ENCODE measurements at places on chromosomes 12 and 14. TPM values are rescaled to one million over a fixed set of nuclear protein-coding genes. Genes with fewer than 3 reads are reported as not detected.

GRCh38 chr14:54836231-54836630 lies 66.4 kb downstream of the GCH1 start:
- DNase-seq, result no peak

The KCNH5 gene
- total RNA-seq, result not detected

DNA sequence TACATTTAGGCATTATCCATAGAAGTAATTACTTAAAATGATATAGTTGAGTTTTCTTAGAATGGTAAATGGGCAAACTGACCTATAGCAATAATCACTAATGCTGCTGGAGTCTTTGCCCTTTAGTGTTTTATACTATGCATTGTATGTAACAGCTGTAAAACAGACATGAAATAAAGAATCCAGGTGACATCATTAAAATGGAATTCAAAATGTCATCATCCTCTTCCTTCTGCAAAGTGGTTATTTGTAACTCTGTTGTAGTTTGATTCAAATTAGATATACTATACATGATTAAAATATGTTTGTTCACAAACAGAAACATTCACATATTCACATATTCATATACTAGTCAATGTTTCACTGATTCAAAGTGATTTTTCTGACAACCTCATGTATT lies 598.8 kb downstream of the SLC16A7 start:
- DNase-seq, result no peak

- no peak for DNase-seq
Observed at GRCh38 chr12:3119756-3120601, 42.8 kb downstream of the TSPAN9 start.

DNA sequence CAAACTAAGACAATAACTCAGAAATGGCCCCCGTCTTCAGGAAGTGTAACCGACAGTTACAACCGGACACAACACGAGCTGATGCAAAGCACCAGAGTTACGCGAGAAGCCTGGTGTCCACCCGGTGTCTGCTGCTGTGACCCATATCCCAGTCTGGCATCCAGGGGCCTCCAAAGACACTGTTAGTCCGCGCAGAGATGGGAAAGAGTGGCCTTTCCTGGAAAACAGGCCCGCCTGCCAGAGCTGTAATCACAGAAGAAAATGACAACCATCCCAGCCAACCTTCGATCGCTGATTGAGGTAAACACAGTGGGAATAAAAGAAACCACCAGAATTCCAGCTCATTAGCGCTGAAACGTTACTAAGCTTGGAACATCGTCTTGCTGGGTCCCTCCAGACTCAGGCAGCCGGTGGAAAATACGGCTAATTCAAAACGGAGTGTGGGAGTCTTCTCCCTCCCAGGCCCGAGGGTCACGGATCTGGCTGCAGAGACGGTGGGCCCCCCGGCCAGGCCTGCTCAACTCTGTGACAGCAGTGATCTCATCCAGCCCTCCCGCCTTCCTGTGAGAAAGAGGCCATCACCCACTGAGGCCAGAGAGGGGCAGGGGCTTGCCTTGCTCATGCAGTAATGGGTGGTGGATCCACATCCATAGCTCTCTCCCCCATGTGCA lies 273.9 kb upstream of the RTL1 start:
- no peak for DNase-seq

DNA sequence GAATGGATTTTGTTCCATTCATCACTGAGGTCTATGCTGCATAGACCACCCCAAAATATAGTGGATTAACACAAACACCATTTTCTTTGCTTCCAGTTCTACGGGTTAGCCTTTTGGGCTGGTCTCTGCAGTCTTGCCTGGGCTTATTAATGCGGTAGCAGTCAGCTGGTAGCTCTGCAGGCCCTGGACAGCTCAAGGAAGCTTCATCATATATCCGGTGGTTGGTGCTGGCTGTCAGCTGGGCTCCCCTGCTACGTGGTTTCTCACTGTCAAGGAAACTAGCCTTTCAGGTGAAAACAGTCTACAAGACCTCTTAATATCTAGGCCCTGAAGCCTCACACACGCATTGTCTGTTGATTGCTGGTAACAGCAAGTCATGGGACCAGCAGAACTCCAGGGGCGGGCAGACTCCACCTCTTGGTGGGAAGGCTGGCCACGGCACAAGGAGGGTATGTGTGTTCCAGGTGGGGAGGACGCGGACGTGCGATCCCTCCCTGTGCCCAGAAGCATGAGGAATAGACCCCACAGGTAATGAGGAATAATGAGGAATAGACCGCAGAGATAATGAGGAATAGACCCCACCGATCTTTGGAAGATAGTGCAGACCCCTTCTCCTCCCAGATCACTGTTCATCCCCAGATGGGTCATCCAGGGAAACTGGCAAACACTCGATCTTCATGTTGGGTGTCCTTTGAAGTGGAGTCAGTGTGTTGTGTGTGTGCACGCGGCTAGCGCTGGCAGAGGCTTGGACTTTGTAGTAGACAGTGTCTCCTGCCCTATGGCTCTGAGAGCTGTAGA lies 13.3 kb downstream of the TSPAN9 start:
- DNase-seq, result no peak

- DNase-seq, result no peak
Observed at GRCh38 chr12:62694632-62695031, 228.0 kb downstream of the MON2 start.

DNA sequence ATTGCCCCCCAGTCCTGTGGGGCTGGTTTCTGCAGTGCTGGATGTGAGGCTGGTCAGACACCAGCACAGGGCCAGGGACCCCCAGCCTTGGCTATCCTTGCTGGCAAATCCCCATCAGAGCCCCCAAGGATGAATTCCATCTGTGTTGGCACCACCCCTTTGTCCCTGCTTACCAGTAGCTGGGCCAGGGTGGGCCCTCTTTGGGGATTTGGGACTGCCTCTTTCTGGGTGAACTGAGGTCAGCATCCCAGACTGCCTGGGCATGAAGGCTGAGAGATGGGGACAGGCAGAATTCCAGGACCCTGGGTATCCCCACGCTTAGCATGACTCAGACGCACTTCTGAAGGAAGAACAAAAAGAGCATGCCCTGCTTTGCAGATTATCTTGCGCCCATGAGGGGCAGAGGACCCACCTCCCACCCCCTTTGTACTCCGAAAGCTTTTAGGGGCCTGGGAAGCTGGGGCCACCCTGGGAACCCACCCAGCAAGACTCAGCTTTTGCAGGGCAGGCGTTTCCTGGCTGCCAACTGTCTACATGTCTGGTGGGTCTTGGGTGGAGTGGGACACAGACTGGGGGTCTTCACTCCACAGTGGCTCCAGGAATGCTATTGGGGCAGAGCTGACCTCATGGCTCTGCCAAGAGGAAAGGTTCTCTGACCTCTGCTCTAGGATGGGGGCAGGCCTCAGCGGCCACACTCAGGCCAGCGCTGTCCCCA lies 26.8 kb downstream of the RFLNA start:
- DNase-seq, result no peak

The GOLGA3 gene
- total RNA-seq, result 89.6 TPM

GRCh38 chr12:47850153-47851084 lies 30.7 kb upstream of the HDAC7 start:
- no peak for DNase-seq

The FIGNL2 gene
- 0.34 TPM for total RNA-seq

DNA sequence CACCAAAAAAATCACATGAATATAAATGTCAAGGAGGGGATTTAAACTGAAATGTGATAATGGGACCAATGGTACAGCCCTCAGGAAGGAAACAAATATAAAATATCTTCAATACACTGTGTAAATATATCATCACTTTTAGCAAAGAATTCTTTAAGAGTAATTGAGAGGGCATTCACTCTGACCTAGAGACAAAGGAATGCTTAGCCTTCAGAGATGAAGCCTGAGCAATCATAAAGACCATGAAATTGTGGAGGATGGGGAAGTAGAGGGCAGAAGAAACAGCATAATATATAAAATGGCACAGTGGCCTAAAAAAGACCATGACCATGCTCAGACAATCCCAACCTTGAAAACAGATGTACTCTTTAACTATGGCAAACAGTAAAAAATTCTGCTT lies 20.4 kb downstream of the YAF2 start:
- DNase-seq, result no peak

- DNase-seq, result no peak
Observed at GRCh38 chr14:93902619-93903307, 24.4 kb upstream of the FAM181A start.

GRCh38 chr12:8475508-8476203 lies 19.9 kb downstream of the CLEC6A start:
- DNase-seq, result no peak

DNA sequence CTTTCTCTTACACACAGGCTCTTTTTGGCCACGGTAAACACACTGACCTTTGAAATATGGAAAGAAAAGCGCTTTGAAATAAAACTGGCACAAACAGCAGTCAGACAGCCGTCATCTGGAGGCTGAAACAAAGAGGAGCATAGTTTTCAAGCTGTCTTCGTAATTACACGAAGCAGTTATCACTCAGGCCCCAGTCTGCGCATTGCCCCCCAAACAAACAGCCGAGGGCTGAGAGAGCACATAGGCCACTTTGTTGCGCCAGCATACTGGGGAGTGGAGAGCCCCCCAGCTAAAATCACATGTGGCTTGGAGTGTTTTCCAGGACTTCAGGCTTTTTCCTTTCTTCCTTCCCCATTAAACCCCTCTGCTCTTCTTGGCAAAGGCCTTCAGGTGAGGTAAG lies 142.9 kb upstream of the BTG1 start:
- DNase-seq, result no peak

DNA sequence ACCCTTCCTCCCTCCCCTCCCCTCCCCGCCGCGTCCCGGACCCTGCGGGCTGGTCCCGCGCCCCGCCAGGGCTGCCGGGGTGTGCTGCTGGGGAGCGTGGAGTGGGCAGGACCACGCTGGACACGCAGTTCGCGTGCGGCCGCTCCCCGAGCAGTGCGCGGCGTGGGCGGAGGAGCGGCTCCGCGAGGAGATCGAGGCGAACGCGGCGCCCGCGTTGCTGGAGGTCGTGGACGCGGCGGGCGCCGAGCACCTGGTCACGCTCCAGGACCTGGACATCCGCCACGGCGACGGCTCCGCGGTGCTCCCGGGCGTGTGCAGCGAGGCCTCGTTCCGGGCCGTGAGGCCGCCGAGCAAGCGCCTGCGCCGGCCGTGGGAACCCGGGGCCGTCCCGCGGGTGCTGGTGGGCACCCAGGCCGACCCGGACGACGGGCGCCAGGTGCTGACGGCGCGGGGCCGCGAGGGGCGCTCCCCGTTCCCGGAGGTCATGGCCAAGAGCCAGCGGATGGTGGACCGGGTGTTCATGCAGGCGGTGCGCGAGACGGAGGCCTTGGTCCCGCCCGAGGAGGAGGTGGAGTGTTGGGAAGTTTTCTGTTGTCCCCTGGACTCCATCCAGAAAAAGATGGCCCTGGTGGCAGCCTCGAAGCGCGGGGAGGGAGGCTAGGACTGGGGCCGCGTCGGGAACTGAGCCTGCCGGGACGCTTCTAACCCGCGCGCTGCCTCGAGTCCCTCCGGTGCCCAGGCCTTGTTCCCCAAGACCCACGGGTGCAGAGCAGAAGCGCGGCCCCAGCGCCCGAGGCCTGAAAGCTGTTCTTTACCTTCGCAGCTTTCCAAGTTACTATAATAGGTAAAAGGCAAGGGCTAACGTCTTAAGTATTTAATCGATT lies 54.7 kb upstream of the EIF5 start:
- no peak for DNase-seq

The KCNC2 gene
- total RNA-seq, result 0.44 TPM

DNA sequence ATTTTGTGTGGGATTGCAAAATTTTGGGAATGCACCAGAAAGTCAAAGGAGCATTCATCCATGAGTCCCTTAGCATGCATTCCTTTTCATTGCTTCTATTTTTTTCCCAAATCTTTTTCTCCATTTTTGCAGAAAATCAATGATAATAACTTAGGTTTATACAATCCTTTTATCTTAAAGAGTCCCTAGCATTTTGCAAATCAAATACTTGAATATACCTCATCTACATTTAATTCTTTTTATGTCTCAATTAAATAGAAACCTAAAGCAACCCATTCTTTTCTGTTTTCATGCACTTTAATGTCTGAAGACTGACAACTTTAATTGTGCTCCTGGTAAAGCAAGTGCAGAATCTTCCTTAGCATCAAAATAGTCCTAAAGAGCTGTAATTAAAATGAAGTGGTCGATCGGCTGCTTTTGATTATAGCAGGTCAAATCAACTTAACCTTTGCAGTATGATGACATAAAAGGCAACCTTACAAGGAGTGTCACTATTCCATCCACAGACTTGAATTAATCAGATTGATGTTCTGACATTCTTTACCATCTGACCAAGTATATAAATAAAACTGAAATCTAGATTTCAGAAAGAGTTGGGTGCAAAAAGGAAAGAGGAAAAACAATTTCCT lies 168.4 kb downstream of the ALG10B start:
- DNase-seq, result no peak

The TTC6 gene
- total RNA-seq, result 4.8 TPM

- no peak for DNase-seq
Observed at GRCh38 chr12:21308785-21309184, 25.9 kb downstream of the SLCO1A2 start.

DNA sequence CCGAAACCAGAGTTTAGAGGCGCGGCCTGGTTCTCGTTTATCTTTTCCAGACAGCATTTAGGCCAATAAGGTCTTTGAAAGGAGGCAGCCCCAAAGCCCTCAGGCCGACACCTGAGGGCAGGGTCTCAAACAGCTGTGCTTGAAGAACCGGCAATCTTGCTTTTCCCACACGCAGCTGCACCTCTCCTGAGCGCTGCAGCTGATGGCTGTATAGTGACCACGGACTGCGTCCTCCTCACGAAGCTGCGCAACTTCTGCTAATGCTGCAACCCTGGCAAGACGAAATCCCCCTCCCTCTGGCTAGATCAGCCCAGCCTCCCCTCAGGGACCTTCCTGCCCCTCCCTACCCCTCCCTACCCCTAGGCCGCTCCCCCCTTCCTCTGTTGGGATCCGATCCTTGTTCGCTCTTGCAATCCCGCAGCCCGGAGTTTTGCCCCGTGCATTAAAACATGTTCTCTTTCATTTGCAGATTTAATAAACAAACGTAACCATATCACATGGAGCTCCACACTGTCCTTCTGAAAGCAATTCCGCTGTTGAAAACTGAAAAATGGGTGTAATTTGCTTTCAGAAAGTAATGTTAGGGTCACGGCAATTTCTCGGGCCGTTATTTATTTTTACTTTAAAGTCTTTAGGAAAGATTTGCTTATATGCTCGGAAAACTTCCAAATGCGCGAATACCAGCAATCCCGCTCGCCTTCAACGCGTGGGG lies 4.8 kb upstream of the PAX9 start:
- DNase-seq, result no peak

- no peak for DNase-seq
Observed at GRCh38 chr14:91493169-91493568, 16.9 kb downstream of the PPP4R3A start.

DNA sequence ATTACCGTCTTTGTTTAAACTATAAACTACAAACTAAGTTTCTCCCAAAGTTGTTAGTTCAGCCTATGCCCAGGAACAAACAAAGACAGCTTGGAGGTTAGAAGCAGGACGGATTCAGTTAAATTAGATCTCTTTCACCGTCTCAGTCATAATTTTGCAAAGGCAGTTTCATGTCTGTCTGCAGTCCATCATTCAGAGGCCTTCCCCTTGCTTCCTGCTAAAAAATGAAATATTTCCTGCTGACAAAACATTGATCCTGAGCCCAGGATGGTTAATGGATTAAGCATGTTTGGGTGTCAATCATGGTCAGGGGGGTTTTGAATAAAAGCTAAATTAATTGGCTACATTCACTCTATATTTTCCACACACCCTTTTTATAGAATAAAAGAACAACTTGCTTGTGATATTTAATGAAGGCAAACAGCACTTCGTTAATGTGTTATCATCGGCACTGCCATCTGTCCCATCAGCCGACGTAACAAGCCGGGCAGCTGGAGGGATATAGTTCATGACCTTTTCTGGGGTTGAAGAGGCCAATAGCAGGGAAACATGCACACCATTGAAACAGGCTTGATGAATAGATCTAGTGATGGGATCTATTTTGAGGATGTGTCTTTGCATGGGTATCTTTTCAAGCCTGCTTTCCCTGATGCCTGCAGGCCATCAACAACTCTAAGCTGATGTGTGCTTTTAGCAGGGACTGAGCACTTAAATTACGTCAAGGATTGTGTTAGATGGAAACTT lies 521.3 kb upstream of the TMEM132C start:
- no peak for DNase-seq

The TSHR gene
- 0.60 TPM for total RNA-seq
